ENCODE measurements at places on chromosomes 16 and 17. TPM values are rescaled to one million over a fixed set of nuclear protein-coding genes. Genes with fewer than 3 reads are reported as not detected.

SLC52A1 gene
- not detected for total RNA-seq

ARHGDIG gene
- 13.8 TPM for total RNA-seq

NOXO1 gene
- total RNA-seq: 1.3 TPM

TOX3 gene
- 54.8 TPM for total RNA-seq

TENT4B gene
- total RNA-seq: 9.5 TPM

GAN gene
- total RNA-seq: 14.4 TPM

SRCIN1 gene
- 20.8 TPM for total RNA-seq

OMG gene
- not detected for total RNA-seq

FA2H gene
- not detected for total RNA-seq

DNAH9 gene
- total RNA-seq: 0.86 TPM

INCA1 gene
- 0.44 TPM for total RNA-seq

IL34 gene
- total RNA-seq: 0.42 TPM

TBC1D3 gene
- total RNA-seq: not detected

CEP295NL gene
- 6.4 TPM for total RNA-seq

CTF1 gene
- 1.7 TPM for total RNA-seq

HSPB9 gene
- 0.44 TPM for total RNA-seq

HSD11B2 gene
- 6.0 TPM for total RNA-seq

C16orf90 gene
- total RNA-seq: not detected

CAPNS2 gene
- not detected for total RNA-seq

MYLK3 gene
- 0.49 TPM for total RNA-seq

YBX2 gene
- total RNA-seq: 1.3 TPM

TBC1D3K gene
- not detected for total RNA-seq

BICDL2 gene
- total RNA-seq: not detected

KRTAP4-3 gene
- not detected for total RNA-seq

ULK2 gene
- total RNA-seq: 42.3 TPM

SLC6A2 gene
- total RNA-seq: not detected

CD300LF gene
- total RNA-seq: not detected

PYDC1 gene
- not detected for total RNA-seq

PTGES3L gene
- 4.1 TPM for total RNA-seq

KRTAP2-2 gene
- not detected for total RNA-seq

VPS35L gene
- total RNA-seq: 57.1 TPM

SPATA22 gene
- total RNA-seq: not detected

NPIPB9 gene
- total RNA-seq: 3.0 TPM

CSH2 gene
- total RNA-seq: 0.56 TPM

SLC16A13 gene
- 2.9 TPM for total RNA-seq

CRHR1 gene
- total RNA-seq: 0.71 TPM

All from glutamatergic neuron (in vitro differentiated cells).